PC-3 (cell line): ENCODE measurements at places on chromosomes 2 and 18. TPM values are rescaled to one million over a fixed set of nuclear protein-coding genes. Genes with fewer than 3 reads are reported as not detected.

DNA sequence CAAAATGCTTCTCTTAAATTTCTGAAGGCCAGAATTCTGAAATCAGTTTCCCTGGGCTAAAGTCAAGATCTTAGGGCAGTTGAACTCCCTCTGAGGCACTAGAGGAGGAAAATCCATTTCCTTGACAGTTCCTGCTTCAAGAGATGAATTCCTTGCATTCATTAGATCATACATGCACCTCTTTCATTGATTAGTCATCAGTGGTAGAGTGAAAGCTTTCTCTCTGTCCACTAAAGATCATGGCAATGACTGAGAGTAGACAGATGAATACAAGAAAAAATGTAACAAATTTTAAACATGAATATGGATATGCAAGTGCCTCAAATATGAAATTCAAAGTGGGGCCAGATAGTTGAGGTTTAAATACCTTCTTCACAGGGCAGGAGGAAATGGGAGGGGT, 693.4 kb upstream of the TMEFF2 start:
- no peaks in the 10 kb centered on the region for H3K36me3 ChIP-seq
- no peaks in the 10 kb centered on the region for H3K27me3 ChIP-seq
- DNase-seq: no peak
- no peak overlapping the region for H3K27ac ChIP-seq

- no peaks in the 10 kb centered on the region for H3K27me3 ChIP-seq
- no peaks in the 10 kb centered on the region for H3K4me1 ChIP-seq
- no peak for DNase-seq
- H3K4me3 ChIP-seq: no peak overlapping the region
- H3K27ac ChIP-seq: no peak overlapping the region
Observed at GRCh38 chr2:139917690-139918384, 1137.6 kb upstream of the NXPH2 start.

- H3K4me1 ChIP-seq: peaks cover 57% of the 10 kb centered on the region
- H3K27me3 ChIP-seq: no peaks in the 10 kb centered on the region
- no peak for DNase-seq
- H3K27ac ChIP-seq: peak overlapping the region; percentile 46; the same call in 1 of the 2 replicates
- H3K36me3 ChIP-seq: no peaks in the 10 kb centered on the region
Observed at GRCh38 chr2:215748446-215748845, 264.9 kb downstream of the MREG start.

GRCh38 chr2:220043155-220043989, 415.9 kb downstream of the SLC4A3 start:
- DNase-seq: peak; percentile 27
- H3K4me1 ChIP-seq: peaks cover 12% of the 10 kb centered on the region
- H3K27me3 ChIP-seq: no peaks in the 10 kb centered on the region
- H3K27ac ChIP-seq: no peak overlapping the region

- no peaks in the 10 kb centered on the region for H3K36me3 ChIP-seq
- DNase-seq: peak; percentile 45
- no peaks in the 10 kb centered on the region for H3K27me3 ChIP-seq
- no peaks in the 10 kb centered on the region for H3K4me1 ChIP-seq
- H3K27ac ChIP-seq: no peak overlapping the region
- no peak overlapping the region for H3K4me3 ChIP-seq
Observed at GRCh38 chr2:174546519-174547506, 50.8 kb downstream of the WIPF1 start.

The RNF152 gene
- 2.0 and 2.8 TPM in 2 replicates for total RNA-seq

The IGFBP2 gene
- 174 and 183 TPM in 2 replicates for total RNA-seq

The COLEC12 gene
- 0.04 TPM in 1 of 2 replicates, not detected in the other for total RNA-seq

The SLC30A3 gene
- 0.36 TPM in 1 of 2 replicates, not detected in the other for total RNA-seq

The CNGA3 gene
- total RNA-seq: not detected in 2 replicates

The RGPD4 gene
- total RNA-seq: not detected in 2 replicates

The CERKL gene
- total RNA-seq: 0.92 and 0.98 TPM in 2 replicates
